ENCODE measurements at places on chromosomes 11 and 22.
A peak's percentile ranks its signal among the peaks of the same experiment; 100 is the strongest.

GRCh38 chr11:59766542-59767224 lies 11.5 kb downstream of the STX3 start:
- DNase-seq = no peak

- DNase-seq = no peak
Measured at GRCh38 chr11:91730057-91730456, 494.6 kb upstream of the FAT3 start.

GRCh38 chr11:71453918-71454304 lies 908 bp downstream of the NADSYN1 start:
- no peak for DNase-seq

DNA sequence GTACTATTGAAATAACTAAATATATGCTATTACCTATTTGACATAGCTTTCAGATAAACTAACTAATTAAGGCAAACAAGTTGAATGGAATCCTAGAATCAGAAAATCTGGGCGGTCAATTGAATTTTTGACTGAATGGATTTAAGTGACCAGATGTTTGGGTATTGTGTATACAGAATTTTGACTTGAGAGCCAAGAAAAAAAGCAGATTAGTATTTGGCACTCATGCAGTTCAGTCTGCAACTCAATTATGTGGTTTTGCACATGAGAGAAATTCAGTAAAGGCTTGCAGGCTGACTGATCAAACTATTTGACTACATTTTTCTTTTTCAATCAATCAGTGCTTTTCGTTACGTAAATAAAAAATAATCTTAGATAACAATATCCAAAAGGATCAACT lies 254.8 kb downstream of the GUCY1A2 start:
- DNase-seq = no peak

GRCh38 chr22:50019316-50019715 lies 6.8 kb upstream of the IL17REL start:
- no peak for DNase-seq

- DNase-seq = no peak
Measured at GRCh38 chr22:46794067-46794466, 31.6 kb downstream of the TBC1D22A start.

DNA sequence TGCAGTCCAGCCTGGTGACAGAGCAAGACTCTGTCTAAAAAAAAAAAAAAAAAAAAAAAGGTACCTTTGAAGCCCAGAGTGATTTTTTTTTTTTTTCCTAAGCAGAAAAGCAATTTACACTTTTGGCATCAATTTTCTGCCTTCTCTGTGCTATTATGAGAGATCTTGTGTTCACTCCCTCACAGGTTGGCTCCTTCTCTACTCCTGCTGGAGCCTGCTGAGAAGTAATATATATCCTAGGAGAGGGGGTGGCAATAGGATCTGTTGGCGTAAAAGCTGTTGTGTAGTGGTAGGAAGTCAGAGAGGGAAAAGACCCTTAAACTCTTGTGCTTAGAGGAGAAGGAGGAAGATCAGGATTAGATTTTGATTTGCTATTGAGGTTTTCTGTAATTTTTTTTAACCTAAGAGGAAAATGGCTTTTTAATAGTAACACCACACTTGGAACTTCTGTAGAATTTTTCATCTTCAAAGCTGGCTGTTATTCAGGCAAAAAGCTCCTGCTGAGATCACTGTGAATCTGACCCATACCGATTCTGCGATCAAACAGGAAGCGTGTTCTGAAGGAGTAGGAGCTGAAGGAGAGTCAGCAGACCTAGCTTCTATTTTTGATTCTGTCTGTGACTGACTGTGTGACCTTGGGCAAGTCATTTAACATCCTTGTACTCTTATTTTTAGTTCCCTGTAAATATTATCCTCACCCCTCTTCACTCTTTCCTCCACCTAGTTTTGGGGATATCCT lies 77.7 kb downstream of the TRIM44 start:
- no peak for DNase-seq

GRCh38 chr11:106326087-106326486 lies 248.6 kb downstream of the AASDHPPT start:
- no peak for DNase-seq

GRCh38 chr11:43975629-43976028 lies 33.2 kb downstream of the C11orf96 start:
- no peak for DNase-seq

GRCh38 chr22:27829620-27830019 lies 28.1 kb upstream of the MN1 start:
- DNase-seq = no peak

- DNase-seq = no peak
Measured at GRCh38 chr11:64396079-64396591, 37.2 kb downstream of the RPS6KA4 start.

GRCh38 chr11:35304900-35305460 lies 114.4 kb downstream of the SLC1A2 start:
- DNase-seq = no peak

GRCh38 chr11:117535201-117535849 lies 207.7 kb downstream of the CEP164 start:
- DNase-seq = peak; percentile 56

DNA sequence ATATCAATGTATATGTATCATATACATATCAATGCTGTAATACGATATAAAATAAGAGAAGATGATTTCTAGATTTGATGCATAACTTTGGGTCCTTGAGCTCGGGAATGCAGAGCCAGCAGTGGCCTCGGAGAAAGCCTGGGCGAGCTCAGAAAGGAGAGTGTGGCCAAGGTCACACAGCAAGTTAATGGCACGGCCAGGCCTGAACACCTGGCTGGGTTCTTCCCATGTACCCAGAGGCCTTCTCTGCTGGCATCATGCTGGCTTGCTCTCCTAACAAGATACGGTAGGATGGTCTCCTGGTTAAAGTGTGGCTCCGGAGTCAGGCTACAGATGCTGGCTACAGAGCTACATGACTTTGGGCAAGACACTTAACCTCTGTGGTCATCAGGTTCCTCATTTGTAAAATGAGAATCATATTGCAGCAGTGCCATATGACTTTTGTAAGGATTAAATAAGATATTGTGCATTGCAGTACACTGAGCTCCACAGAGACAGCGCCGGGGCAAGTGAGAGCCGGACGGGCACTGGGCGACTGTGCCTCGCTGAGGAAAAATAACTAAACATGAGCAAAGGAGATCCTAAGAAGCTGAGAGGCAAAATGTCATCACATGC lies 29.9 kb downstream of the TPST2 start:
- no peak for DNase-seq

GRCh38 chr11:7982582-7983119 lies 4.5 kb upstream of the EIF3F start:
- DNase-seq = no peak

GRCh38 chr22:23093051-23093788 lies 22.9 kb downstream of the GNAZ start:
- DNase-seq = no peak

- no peak for DNase-seq
Measured at GRCh38 chr11:128372977-128373376, 214.4 kb downstream of the ETS1 start.

DNA sequence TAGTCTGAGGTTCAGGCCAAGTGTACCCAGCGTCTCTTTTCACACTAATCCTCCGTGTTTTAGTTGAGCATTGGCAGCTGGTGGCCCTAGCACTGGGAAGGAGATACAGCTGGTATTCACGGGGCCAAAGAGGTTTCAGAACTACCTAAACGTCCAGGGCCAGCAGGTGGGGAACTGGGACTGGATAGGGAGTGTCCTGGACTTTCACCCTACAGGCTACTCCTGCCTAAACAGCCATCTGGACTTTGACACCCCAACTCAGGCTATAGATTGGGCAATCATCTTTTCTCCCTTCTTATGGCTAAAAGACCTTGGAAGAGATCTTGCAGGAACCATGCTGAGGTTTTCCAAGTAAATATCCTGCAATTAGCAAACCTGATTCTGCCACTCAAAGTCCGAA lies 2.8 kb downstream of the SPON1 start:
- no peak for DNase-seq

- no peak for DNase-seq
Measured at GRCh38 chr11:28038775-28039174, 69.2 kb downstream of the KIF18A start.

DNA sequence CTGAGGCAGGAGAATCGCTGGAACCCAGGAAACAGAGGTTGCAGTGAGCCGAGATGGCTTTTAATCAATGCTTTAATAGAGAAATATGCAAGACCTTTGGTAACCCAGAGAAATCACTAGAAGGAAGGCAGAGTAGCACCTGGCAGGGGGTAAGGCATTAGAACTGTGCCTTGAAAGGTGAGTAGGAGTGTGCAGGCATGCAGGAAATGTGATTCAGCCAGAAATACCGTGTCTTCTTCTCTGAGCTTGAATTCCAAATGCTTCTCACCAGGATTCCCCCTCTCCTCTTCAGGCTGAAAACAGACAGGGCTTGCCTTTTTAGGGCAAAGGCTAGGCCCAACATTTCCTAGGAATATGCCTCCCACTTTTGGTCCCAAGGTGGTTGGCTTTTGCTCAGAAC lies 51.0 kb downstream of the OR4D9 start:
- no peak for DNase-seq

DNA sequence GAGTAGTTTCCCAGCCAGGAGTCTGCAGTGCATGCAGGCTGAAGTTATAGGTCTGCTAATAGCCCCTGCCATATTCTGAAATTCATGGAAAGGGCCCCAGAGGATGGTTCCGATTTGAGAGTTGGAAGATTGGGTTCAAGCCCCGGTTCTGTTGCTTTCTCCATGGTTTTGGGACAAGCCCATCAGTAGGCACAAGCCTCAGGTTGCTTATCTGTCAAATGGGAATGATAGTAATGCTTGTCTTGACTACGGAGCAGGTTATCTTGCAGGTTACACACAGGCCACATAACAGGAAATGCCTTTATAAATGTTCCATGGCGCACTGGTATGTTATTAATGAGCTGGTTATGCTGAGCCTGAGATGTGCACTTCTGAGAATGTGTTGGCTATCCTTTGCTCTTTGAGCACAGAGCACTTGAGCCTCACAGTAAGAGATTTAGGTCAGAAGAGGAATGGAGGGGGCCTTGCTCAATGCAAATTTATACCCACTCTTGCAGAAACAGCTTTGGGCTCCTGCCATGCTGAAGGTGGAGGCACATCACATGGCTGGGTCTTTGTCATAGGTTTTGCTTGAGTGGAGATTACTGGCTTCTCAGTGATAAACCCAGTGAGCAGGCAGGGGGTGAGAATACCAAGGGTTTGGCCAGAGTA lies 47.1 kb downstream of the ZNRF3 start:
- no peak for DNase-seq

All from NCI-H2107 (cell line).